NCI-H1105 treated with DMSO at 0.1 percent for 48 hours (cell line): ENCODE measurements at places on chromosomes 11 and 22.

- peak; percentile 90 for DNase-seq
These were observed 10.6 kb downstream of the SLC6A5 start for GRCh38 chr11:20609727-20610707.

GRCh38 chr11:60164550-60165075 lies 18.3 kb downstream of the MS4A6A start:
- no peak for DNase-seq

- DNase-seq: no peak
These were observed 27.1 kb downstream of the MAPK1 start for GRCh38 chr22:21840236-21840823.

DNA sequence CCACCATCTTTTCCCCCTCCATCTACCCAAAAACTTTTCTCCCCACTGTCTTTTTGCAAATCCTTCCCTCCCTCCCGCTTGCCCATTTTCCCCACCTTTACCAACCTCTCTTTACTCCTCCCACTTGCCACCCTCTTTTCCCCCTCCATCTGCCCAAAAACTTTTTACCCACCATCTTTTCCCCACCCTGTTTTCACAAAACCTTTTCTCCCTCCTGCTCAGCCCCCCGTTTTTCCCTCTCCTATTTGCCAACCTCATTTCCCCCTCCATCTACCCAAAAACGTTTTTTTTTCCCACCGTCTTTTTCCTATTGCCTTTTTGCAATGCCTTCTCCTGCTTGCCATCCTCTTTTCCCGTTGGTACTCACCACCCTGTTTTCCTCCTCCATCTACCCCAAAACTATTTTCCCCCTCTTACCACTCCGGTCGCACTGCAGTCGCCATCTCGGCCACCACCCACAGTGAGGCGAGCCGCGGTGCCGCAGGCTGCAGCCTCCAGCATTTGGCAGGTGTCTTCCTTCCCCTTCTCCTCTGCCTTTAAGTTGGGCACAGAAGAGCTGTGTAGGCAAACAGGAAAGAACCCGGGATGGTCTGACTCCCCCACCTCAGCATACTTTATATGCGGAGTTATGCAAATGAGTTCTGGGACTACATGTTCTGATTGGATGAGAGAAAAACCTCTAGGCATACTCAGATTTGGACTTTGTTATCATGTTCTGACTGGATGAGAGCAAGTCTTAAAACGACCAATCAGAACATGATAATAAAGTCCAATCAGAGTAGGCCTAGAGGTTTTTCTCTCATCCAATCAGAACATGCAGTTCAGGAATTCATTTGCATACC lies 121.2 kb upstream of the VPREB1 start:
- DNase-seq: no peak

GRCh38 chr11:111635706-111636045 lies 33.4 kb downstream of the SIK2 start:
- DNase-seq: peak; percentile 69

DNA sequence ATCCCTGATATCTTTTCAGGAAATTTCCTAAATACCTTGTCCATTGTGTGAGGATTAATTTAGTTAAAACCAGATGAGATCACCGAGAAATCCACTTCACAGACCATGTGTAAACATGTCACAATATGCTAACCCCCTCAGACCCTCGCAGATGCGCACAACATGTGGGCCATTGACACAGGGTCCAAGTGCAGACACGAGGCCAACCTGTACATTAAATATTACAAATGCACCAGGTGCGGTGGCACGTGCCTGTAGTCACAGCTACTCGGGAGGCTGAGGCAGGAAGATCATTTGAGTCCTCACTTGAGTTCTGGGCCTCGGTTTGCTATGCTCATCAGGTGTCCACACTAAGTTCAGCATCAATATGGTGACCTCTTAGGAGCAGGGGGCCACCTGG lies 9.9 kb upstream of the TMPRSS4 start:
- no peak for DNase-seq

DNA sequence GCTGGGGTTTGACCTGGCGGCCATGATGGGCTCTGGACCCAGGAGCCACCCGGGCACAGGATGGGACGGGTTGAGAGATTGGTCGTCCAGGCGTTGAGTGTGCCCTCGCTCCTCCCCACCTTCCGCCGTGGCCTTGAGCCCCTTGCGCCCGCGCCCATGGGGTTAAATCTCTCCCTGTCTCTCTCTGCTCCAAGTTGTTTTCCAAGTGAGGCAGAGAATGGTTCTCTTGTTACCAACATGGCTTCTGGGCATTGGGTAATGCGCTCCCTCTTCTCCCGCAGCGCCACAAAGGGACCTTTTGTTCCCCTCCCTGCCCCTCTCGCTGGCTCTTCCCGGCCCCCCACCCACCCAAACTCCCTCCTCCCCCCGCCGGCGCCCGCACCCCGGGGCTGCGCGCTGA lies 18.8 kb upstream of the PICK1 start:
- no peak for DNase-seq

- no peak for DNase-seq
These were observed 633.8 kb downstream of the DLG2 start for GRCh38 chr11:84993386-84993785.
